ENCODE measurements at places on chromosomes 3 and 15.

DNA sequence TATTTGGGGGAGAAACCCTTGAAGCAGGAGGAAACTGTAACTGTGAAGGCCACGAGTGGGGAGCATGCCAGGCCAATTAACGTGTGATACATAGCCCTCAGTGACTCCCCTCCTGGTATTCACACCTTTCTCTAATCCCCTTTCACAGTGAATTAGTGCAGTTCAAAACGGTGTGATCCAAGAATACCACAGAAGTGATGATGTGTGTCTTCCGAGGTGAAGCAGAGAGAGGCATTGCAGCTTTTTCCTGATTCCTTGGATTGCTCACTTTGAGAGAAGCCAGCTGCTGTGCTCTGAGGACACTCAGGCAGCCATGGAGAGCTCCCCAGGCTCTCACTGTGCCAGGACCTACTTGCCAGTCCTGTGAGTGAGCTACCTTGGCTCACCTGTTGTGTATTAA, 17.3 kb downstream of the NIPA2 start:
- no peak for DNase-seq

- no peak for DNase-seq
Measured at GRCh38 chr3:99413504-99413903, 224.9 kb upstream of the COL8A1 start.

- DNase-seq, result no peak
Measured at GRCh38 chr15:82663186-82663600, 16.0 kb upstream of the CPEB1 start.

DNA sequence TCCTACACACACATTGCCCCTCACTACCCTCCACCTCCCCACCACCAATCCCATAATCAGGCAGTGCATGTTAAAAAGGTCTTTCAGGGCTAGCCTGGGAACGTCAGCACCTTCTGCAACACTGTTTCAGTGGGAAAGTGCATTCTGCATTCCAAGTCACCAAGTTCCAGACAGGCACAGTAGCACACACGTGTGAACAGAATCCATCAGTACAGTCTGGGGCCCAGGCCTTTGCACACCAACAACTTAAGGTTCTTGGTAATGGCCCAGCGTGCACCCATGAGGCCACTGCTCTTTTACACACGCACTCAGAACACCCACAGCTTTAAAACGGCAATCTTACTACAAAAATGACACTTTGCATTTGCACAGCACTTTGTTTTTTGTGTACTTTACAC, 1.2 kb downstream of the ANXA2 start:
- DNase-seq, result no peak

DNA sequence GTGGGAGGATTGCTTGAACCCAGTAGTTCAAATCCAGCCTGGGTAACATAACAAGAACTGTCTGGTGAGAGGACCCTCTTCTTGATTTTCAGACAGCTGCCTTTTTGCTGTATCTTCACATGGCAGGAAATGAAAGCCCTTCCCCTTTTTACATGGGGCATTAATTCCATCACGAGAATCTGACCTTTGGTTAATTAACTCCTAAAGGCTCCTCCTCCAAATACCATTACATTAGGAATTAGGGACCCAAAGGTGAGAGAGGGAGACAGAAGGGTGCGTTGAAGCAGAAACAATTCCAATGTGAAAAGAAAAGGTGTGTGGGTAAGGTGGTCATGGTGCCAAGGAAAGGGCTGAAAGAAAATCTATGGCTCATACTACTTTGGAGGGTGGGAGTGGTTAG, 536.2 kb downstream of the MAGI1 start:
- no peak for DNase-seq

DNA sequence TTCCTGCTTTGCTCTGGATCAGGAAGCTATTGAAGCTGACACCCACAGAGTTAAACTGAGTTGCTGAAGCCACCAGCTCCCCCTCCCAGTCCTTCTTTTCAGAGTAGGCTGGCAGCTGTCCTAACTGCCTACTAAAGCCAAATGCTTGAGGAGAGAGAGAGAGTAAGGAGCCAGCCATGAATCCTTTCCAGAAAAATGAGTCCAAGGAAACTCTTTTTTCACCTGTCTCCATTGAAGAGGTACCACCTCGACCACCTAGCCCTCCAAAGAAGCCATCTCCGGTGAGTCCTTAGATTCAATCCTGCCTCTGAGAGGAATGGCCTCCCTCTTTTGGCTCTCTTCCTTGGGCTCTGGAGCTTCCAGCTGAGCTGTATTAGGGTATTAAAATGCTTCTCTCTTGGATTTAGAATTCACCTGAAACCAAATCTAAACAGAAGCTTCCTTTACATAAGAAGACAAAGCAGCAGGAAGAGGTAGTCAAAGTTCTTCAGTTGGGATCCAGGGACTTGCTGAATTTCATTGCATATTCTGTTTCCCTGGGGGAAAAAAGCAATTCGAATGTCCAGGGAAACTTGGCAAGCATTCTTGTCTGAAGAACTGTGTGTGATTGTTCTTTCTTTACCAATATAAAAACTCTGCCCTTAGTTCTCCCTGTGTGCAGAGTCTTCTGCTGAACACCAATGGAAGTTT, at the start of gene SLC15A2:
SLC15A2 (plus strand) TSS at position 101 of the 690 bp plus-strand sequence; CDS start at position 177, 76 bp downstream.
- DNase-seq, result no peak

DNA sequence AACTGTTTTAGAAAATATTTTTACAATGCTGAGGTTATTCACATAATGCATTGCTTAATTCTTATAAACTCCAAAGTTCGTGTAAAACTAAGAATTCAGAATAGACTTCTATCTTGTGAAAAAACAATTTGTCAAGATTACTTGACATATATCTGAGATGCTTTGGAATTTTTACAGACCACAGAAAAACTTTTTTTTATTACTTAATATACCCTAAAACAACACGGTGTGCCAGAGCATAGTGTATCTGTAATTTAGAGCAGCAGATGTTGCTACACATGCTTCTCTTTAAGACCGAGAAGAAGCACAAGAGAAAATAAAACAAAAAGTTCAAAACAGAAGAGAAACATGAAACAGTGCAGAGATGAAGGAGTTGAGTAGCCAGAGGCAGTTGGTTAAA, 26.4 kb downstream of the ASB7 start:
- DNase-seq, result no peak

DNA sequence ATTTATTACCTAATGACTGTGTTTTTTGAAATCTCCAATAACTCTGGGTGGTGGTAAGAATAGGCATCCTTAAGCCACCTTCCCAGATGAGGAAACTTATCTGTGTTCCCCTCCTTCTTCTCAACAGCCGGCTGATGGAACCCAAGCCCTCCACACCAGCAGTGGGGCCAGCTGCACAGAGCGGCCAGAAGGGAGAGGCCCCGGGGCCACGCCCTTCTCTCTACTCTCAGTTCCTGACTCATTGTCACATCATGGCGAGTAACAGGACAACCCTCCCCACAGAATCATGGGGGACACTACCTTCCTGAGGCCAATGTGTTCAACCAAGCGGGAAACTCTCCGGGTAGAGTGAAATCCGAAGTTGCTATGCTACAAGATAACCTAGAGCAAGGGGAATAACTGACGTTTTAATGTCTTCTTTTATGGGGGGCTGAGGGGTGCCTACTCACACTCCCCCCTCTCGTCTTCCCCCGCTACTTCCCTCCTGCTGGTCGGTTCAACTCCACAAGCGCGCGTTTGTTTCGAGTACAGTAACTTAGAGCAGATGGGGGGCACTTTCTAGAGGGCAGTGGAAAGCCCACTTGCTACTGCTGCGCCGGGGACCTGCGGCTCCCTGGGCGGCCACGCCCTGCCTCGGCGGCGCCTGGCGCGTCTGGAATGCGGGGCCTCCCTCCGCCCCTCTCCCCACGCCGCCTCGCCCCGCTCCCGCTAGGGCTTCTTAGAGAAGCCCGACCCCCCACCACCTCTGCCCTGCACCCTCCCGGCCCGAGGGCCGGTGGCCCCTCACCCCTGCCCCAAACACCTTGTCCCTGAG, 621 bp downstream of the ANXA2 start:
- no peak for DNase-seq

GRCh38 chr3:115322901-115323300, 175.8 kb upstream of the ZBTB20 start:
- no peak for DNase-seq

DNA sequence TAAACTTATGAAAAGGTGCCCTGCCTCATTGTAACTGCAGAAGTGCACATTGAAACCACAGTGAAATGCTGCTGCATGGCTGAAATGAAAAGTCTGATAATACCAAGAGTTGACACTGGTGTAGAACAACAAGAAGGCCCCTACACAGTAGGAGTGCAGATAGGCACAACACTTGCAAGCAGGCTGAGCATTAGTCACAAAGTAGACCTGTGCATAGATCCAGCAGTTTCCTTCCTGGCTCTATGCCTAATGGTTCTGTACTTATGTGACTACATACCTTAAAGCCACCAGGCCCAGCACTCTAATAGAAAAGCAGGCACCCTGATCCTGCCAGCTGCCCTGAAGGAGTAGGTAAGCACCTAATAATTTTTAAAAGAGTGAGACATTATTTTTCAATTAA, 41.8 kb downstream of the PRR23E start:
- DNase-seq, result peak; percentile 28

DNA sequence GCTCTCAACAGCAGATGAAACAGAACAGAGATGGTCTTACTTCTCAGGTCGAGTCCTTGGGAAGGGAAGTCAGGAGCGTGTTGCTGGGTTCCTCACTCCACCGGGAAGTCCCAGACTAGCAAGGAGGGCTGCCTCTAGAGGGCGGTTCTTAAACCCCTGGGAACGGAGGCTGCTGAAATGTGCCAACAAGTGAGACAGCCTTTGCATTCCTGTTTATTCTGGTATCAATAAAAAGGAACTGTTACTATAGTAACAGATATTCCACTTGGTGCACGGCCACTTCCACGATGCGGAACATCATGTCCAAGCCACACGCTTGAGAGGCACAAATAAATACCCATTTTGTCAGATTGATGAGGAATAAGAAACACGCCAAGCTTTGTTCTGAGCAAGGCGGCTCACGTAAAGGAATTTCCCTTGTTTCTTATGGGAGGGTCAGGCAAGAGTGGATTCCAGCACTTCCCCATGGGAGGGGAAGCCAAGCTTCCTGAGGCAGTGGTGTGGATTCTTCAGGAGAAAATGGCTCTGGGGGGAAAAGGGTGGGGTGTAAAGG, at the start of gene FAM107A:
FAM107A (minus strand) TSS at position 123 of the 553 bp plus-strand sequence. CDS start 7,531 bp downstream, outside the sequence.
- no peak for DNase-seq

GRCh38 chr3:101722394-101723173, 1.8 kb upstream of the CEP97 start:
- no peak for DNase-seq

GRCh38 chr3:119831941-119832371, 50.1 kb downstream of the NR1I2 start:
- no peak for DNase-seq

DNA sequence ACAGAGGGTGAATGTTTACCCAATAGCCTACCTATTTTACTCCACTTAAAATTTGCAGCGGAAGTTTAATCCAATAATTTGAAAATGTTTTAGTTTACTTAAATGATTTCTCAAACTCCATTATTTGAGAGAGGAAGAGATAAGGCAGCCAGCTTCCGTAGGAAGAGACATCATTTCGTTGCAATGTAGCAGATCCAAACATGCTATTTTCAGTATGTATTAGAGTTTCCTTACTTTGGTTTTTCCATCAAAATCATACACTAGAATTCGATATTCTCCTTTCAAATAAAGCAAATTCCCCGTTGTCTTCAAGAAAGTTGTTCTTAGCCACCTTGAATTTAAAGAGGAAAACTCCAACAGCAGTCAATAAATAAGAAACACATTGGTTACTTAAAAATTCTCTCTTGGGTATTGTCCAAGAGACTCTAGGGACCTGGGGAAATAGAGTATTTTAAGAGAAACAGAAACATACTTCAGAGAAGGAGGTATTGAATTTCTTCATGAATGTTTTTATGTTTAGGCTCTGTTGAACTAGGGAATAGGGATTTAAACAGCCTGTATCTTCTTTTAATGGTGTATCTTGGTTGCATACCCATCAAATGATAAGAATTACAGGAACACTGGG, 324.5 kb upstream of the GBE1 start:
- DNase-seq, result no peak

- DNase-seq, result no peak
Measured at GRCh38 chr15:82742134-82742533, 32.5 kb upstream of the AP3B2 start.

DNA sequence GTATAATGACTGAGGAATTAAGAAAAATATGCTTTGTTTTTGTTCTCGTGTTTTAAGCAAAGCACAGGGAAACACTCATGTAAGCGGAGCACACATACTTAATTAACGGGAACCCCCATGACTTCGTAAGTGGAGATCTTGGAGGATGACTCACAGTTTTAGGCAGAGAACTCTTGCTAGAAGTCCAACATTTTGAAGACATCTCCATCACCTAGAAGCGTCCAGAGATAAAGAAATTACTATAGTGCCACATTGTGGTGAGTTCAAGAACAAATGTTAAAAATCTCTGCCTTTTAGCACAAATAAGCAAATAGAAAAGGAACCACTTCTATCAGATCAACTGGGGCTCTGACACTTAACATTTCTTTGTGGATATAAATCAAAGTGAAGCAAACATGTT, 194.1 kb upstream of the ARHGEF26 start:
- no peak for DNase-seq

- DNase-seq, result no peak
Measured at GRCh38 chr3:9978710-9979305, 7.8 kb downstream of the EMC3 start.

- DNase-seq, result no peak
Measured at GRCh38 chr15:77251662-77252061, 168.2 kb downstream of the PEAK1 start.

GRCh38 chr3:184631472-184631861, 69.9 kb downstream of the EPHB3 start:
- no peak for DNase-seq

DNA sequence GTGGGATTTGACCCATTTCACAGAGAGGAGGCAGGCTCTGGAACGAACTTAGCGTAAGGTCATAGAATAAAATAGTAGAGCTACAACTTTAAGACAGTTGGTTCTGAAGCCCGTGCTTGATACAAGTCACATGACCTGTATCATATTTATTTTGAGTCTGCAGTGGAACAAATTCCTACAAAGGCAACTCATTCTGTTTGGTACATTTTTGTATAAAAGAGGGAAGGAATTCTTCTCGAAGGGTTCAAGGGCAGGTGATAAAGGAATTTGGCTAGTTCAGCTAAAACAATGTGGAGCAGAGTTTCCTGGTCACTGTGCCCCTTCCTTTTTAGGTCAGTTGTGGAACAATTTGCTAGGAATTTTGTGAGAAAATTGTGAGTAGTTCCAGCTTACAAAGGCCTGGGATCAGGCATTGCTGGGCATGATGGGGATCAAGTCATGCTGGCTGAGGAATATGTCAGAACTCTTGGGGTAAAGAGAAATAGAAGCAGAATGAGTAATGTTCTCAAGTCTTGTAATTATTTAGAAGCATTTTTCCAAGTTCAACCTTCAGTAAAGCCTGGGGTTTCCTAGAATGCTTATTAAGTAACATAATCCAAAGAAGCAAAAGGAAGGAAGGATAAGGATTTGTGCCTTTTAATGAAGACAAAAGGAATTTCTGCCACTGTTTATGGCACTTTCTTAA, 19.1 kb downstream of the USP3 start:
- no peak for DNase-seq

DNA sequence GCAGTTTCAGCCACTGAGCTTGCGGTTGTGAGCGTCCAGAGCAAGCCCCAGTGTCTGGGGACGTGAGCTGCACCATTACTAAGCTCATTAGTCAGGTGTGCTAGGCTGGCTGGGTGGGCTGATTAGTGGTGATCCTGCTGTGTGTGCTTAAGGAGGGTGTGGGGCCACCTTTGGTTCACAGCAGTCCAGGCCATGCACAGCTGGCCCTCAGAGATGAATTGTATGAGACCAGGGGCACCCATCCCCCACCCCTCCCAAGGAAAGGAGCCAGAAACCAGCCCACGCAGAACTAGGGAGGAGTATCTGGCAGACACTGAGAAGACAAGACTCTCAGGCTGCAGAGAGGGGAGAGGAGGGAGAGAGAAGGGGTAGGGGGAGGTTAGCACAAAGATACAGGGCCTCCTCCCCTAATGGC, 3.8 kb downstream of the TYRO3 start:
- DNase-seq, result no peak

All from NCI-H526 treated with DMSO at 0.1 percent for 48 hours (cell line).